GOT3 (cell line): ENCODE measurements at places on chromosomes 1 and 21.

DNA sequence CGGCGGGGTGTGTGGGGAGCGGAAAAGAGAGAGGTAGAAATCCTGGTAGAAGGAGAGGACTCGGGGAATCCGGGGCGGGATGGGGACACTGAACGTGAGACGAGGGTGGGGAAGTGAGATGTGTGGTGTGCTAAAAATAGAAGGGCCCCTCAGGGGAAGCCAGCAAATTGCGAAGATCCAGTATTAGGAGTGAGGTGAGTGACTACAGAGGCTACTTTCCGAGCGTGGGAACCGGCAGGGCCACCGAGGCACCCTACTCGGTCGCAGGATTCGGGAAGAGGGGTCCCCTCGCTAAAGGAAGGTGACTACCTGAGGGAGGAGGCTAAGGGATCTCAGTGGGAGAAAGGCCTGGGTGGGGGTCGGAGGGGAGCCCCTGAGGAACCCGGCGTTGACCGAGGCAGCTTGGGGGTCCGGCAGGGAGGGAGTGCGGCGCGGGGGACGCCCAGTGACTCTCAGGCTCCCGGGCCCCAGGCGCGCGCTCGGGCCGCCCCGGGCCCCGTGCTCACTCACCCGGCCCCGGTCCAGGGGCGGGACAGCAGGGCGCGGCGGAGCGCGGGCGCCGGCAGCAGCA is 318 bp downstream of the ALDH4A1 start:
- DNase-seq, result no peak

DNA sequence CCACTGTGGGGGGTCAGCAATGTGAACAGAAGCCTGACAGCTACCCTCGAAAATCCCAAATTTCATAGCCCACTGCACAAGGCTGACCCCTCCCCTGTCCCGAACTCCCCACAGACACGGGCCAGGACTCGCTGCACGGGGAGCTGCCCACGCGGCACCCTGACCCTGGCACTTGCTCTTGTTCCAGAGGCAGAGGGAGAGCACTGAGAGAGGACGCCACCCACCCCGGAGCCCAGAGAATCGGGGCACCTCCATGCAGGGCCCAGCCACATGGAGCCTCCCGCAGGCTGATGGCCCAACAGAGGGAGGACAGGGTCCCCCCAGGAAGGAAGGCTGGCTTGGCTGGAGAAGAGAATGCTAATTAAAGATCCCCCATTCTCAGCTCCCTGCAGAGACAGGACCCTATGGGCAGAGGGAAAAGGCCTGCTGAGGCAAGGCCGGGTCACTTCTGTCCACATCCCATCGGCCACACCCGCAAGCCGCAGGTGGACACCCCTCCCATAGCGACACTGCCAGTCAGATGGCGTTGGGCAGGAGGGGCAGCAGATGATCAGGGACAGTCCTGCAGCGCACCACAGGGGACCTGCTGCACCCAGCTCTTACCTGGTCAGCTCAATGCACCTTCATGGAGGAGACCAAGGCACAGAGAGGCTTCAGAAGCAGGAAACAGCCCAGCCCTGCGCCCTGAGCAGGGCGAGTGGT is 136.9 kb downstream of the NPHP4 start:
- no peak for DNase-seq

DNA sequence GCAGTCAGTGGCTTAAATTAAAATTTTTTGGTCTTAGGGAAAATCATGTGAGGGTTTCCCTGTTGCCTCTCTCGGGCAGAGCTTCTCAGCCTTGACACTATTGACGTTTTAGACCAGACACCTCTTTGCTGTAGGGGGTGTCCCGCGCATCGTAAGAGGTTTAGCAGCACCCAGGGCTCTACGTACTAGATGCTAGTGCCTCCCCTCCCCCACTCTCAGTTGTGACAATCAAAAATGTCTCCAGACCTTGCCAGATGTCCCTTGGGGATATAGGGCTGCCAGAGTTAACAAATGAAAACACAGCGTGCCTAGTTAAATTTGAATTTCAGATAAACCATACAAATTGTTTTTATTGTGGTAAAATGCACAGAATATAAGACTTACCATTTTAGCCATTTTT is 293.3 kb downstream of the DISC1 start:
- no peak for DNase-seq

- DNase-seq, result no peak
These were observed 21.1 kb downstream of the ROR1 start for GRCh38 chr1:63794939-63795378.

DNA sequence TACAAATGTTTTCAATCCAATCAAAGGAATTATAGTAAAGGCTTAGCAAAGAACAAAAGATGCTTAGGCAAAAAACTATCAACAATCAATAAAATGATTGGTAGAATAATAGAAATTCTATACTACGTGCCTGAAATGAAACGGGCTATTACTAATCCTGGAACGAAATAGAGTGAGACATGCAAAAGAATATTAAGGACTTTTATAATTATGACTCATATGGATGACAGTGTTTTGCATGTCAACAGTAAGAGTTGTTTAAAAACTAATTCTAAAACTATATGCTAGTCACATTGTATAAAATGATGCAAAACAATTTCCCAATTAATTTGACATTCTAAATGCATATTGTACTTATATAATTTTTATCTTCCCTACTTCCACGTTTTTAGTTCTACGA is 35.6 kb downstream of the LRRIQ3 start:
- DNase-seq, result no peak

DNA sequence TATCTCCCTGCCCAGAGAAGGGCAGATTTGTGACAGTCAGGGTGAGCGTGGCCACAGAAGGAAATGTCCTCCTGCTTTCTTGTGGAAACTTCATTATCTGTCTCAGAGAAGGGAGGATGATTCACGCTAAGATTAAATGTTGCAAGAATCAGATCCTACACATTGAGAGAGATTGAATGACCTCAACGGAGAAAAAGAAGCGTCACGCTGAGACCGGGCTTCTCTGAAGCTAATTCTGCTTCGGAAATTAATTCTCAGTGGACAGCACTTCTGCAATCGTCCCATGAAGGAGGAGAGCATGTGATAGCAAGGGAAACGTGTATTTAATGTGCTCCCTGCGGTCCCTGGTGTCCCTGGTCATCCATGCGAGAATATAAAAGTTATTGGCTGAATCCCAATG is 19.8 kb upstream of the C1orf21 start:
- DNase-seq, result no peak

DNA sequence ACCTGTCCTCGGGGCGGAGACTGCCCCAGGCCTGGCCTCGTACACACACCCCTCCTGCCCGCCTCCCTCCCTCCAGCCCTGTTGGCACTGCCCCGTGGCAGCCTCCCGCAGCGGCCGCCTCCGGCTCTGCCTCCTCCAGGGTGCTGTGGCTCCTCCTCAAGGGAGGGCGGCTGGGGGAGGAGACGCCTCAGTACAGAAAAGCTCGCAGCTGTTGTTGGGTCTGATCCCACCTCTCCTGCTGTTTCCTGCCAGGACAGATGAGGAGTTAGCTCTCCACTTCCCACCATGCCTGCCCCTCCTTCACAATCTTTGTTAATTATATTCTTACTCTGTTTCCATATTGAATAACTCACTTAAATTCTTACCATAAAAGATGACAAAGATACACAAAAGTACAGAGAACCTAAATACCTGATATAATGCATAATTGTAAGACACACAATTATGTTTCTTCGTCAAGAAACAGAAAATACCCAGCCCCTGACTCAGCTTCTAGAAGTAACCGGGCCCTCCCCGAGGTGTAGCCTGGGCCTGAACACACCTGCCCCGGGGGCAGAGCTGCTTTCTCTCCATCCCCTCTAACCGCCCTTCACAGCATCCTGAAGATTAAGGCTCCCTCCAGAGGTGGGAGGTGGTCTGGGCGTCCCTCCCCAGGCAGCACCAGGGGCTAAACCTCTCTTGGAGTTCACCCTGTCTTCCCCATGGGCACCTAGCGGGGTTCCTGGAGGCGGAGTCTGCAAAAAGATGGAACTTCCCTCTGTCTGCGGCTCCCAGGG is 30.6 kb upstream of the COL6A1 start:
- no peak for DNase-seq

- DNase-seq, result no peak
These were observed 17.7 kb downstream of the NMNAT1 start for GRCh38 chr1:9960706-9961562.

DNA sequence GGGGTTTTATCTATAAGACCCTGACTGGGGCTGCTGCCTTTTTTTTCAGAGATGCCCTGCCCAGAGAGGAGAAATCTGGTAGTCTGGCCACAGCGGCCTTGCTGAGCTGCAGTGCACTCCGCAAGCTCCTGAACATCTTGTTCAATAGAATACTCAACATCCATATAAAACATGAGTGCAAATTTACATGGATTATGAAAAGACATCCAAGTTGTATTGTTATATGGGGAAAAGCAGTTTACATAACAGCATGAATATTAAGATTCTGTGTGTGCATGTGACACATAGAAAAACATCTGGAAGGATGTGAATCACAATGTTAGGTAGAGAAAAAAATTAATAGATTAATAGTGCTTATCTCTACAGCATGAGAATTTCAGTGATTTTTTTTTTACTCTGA is 16.4 kb downstream of the COG2 start:
- DNase-seq, result no peak

DNA sequence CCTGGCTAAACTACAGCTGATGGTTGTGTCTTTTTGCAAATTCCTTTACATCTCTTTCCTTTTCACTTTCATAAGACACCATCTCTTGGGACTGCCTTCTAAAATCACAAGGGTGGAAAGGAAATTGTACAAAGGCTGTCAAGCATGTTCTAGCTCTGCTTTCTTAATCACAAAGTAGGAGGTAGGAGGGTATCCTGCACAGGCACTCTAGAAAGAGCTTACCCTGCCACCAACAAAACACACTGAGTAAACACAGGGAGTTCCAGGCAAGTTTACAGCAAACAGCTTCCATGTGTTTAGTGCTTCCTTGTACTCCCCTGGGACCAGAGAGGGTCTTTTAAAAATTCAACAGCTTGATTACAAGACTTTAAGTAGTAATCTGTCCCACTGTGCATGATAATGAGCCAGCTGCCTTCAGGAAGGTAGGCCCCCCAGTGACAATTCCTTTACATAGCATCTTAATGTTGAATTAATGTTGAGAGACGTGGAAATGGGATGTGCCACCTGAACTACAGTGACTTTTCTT is 2.4 kb downstream of the PLPP3 start:
- no peak for DNase-seq

- no peak for DNase-seq
These were observed 45.4 kb downstream of the BARHL2 start for GRCh38 chr1:90671741-90672140.

DNA sequence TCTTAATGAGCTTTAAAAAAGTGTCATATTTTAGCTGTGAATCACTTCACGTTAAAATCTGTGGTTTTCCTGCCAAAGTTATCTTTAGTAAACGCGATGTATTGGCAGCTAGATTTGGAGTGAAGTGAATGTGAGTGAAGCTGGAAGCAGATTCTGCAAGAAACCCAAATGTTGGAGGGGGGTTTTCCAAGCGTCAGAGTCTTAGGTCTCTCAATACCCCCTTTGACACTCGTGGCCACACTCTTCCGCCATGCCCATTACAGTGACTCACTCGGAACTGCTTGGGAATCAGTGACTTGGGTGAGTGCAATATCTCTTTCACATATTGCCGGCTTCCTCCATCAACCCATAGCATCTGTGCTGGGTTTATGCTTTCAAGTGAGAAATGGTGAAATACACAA is 17.5 kb downstream of the B3GALT5 start:
- DNase-seq, result no peak

- DNase-seq, result no peak
These were observed 18.6 kb upstream of the C1orf105 start for GRCh38 chr1:172401892-172402291.

GRCh38 chr21:17414766-17415165 is 98.1 kb upstream of the CXADR start:
- no peak for DNase-seq
